Thoracic aorta (tissue), 2 donors: ENCODE measurements at places on chromosomes 4 and X. TPM values are rescaled to one million over a fixed set of nuclear protein-coding genes. Genes with fewer than 3 reads are reported as not detected.

DNA sequence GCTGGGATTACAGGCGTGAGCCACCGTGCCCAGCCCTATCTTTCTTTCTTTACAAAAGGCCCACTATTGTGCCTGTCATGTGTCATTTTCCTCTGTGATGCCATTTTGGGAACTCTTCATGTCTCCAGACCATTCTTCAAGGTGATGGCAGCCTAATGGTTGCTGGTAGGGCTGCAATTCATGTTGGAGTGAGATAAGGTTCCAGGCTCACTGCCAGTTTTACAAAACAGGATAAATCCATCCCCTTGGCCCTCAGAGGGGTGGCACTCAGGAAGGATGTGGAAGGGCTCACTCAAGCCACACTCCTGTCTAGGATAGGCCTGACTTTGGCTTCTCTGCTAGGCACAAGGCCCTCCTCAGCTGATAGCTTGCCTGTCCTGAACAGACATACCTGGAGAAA, 3.8 kb downstream of the TCEAL9 start:
- H3K27me3 ChIP-seq = no peaks in the 10 kb centered on the region
- DNase-seq = no peak

GRCh38 chr4:48976041-48976440, 10.0 kb upstream of the CWH43 start:
- no peak overlapping the region for H3K4me3 ChIP-seq
- no peaks in the 10 kb centered on the region for H3K36me3 ChIP-seq
- no peak overlapping the region for H3K27ac ChIP-seq
- H3K27me3 ChIP-seq = no peaks in the 10 kb centered on the region
- no peak for DNase-seq

Gene CPE
- 458 TPM for total RNA-seq

Gene TMEM185A
- total RNA-seq = 21.5 TPM

- H3K27ac ChIP-seq = no peak overlapping the region
- H3K27me3 ChIP-seq = no peaks in the 10 kb centered on the region
- H3K4me3 ChIP-seq = no peak overlapping the region
These were observed 381.0 kb upstream of the TRAM1L1 start for GRCh38 chr4:117466388-117466787.

- H3K27me3 ChIP-seq = no peaks in the 10 kb centered on the region
- H3K36me3 ChIP-seq = peaks cover 2% of the 10 kb centered on the region
- no peak overlapping the region for H3K27ac ChIP-seq
- peaks cover 10% of the 10 kb centered on the region for H3K4me1 ChIP-seq
These were observed 41.6 kb upstream of the UGDH start for GRCh38 chr4:39568805-39569204.

Gene HSFX1
- 0.54 TPM for total RNA-seq

- no peaks in the 10 kb centered on the region for H3K4me1 ChIP-seq
- no peaks in the 10 kb centered on the region for H3K36me3 ChIP-seq
- H3K4me3 ChIP-seq = no peak overlapping the region
- no peaks in the 10 kb centered on the region for H3K27me3 ChIP-seq
- DNase-seq = no peak
These were observed 1328.0 kb downstream of the FSTL5 start for GRCh38 chr4:160835789-160836188.

Gene DMRTC1
- not detected for total RNA-seq

DNA sequence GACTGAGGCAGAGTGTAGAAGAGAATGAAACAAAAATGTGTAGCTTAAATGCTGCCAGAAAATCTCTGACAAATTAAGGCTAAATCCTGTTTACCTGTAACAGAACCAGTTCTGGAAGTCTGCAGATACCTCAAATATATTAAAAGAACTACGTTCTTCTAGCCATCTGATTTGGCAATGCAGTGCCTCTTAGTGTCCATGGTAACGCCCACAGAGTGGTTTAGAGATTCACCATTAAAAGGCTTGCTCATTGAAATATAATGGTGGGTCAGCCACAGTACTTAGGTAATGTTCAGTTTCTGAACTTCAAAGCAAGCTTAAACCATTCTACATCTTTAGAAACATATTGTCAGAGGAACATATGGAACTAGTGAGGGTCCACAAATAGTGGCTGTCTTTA, 23.2 kb upstream of the LUZP4 start:
- no peaks in the 10 kb centered on the region for H3K36me3 ChIP-seq
- H3K27ac ChIP-seq = no peak overlapping the region
- H3K27me3 ChIP-seq = no peaks in the 10 kb centered on the region
- no peak overlapping the region for H3K4me3 ChIP-seq

DNA sequence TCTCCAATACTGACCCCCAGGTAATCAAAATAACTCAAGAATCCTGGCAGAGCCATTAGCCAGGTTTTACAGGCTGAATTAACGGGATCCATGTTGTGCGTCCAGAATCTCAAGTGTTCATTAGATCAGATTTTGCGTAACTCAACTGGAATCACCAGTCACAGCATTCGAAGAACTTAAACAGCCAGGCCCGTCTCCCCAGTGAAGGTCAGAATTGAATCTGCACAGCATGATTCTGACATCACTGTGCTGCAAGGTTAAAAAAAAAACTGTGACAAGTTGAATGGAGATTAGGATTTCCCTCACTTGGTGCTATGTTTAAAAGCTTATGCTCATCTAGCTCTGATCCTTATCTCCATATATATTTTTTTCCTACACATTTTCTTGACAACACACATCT, 96.1 kb downstream of the ANOS1 start:
- no peak overlapping the region for H3K4me3 ChIP-seq
- no peaks in the 10 kb centered on the region for H3K36me3 ChIP-seq
- H3K4me1 ChIP-seq = no peaks in the 10 kb centered on the region
- no peak overlapping the region for H3K27ac ChIP-seq
- no peaks in the 10 kb centered on the region for H3K27me3 ChIP-seq

- DNase-seq = no peak
- H3K4me3 ChIP-seq = no peak overlapping the region
- no peaks in the 10 kb centered on the region for H3K27me3 ChIP-seq
- H3K4me1 ChIP-seq = peaks cover 44% of the 10 kb centered on the region
- H3K27ac ChIP-seq = no peak overlapping the region
These were observed 50.0 kb downstream of the TET2 start for GRCh38 chr4:105196523-105197145.

Gene FRMPD4
- not detected for total RNA-seq

- DNase-seq = no peak
- H3K4me3 ChIP-seq = no peak overlapping the region
- no peak overlapping the region for H3K27ac ChIP-seq
- no peaks in the 10 kb centered on the region for H3K27me3 ChIP-seq
These were observed 112.5 kb downstream of the PDLIM5 start for GRCh38 chr4:94564252-94564651.

Gene TADA2B
- 24.2 TPM for total RNA-seq

Gene CENPVL2
- not detected for total RNA-seq

DNA sequence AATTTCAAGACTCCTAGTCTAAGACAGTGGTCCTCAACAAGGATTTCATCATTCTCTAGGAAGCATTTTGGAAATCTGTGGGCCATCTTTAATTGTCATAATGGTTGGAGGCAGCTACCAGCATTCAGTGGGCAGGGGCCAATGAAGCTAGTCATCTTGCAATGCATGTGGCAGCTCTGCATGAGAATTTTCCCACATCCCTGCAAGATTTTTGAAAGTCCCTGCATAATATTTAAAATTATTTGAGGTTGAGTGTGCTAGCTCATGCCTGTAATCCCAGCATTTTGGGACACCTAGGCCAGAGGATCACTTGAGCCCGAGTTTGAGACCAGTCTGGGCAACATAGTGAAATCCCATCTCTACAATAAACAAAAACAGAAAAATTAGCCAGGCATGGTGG, 44.0 kb downstream of the PCYT1B start:
- H3K4me1 ChIP-seq = no peaks in the 10 kb centered on the region
- H3K27ac ChIP-seq = no peak overlapping the region
- H3K36me3 ChIP-seq = no peaks in the 10 kb centered on the region
- no peak for DNase-seq
- H3K27me3 ChIP-seq = no peaks in the 10 kb centered on the region
- H3K4me3 ChIP-seq = no peak overlapping the region

Gene CXorf49B
- total RNA-seq = not detected

Gene DOCK11
- total RNA-seq = 30.6 TPM

GRCh38 chr4:87033902-87034301, 99.1 kb downstream of the AFF1 start:
- H3K27me3 ChIP-seq = no peaks in the 10 kb centered on the region
- DNase-seq = no peak
- no peak overlapping the region for H3K4me3 ChIP-seq

- H3K4me1 ChIP-seq = no peaks in the 10 kb centered on the region
- H3K27ac ChIP-seq = no peak overlapping the region
- no peaks in the 10 kb centered on the region for H3K36me3 ChIP-seq
- no peak overlapping the region for H3K4me3 ChIP-seq
These were observed 26.9 kb downstream of the CCNG2 start for GRCh38 chr4:77183777-77184420.

Gene FBXW7
- 31.5 TPM for total RNA-seq

DNA sequence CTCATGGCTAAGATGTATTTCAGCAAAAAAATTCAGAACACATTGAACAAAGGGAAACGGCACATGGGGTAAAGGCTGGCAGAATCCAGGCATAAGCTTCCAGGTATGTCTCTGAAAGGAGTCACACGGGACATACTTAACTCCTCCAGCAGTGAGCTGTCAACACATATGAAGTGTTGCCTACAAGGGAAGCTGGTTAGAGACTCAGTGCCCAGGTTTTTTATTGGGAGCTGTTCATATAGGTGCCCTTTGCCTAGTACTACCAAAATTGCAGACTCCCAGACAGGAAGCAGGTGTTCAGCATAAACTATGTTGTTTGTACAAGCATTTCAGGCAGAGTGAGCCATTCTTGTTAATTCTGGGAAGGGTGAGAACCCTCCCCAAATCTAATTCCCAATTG, 77.4 kb upstream of the PUDP start:
- H3K4me3 ChIP-seq = no peak overlapping the region
- no peak overlapping the region for H3K27ac ChIP-seq
- H3K4me1 ChIP-seq = no peaks in the 10 kb centered on the region
- no peak for DNase-seq

DNA sequence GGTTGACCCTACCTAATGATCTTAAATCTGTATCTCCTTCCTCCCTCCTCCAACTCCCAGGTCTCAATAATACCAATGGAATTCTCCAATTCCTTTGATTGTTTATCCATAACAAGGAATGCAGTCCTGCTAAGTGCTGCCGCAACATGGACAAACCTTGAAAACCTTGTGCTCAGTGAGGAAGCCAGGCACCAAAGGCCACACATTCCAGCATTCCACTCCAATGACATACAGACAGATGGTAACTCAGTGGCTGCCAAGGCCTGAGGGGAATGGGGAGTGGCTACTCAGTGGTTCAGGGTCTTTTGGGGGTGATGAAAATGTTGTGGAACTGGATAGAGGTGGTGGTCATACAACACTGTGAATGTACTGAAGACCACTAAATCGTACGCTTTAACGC, 10.4 kb downstream of the HAUS7 start:
- H3K27ac ChIP-seq = no peak overlapping the region
- no peak overlapping the region for H3K4me3 ChIP-seq
- H3K36me3 ChIP-seq = peaks cover 2% of the 10 kb centered on the region
- H3K27me3 ChIP-seq = no peaks in the 10 kb centered on the region
- no peaks in the 10 kb centered on the region for H3K4me1 ChIP-seq

Gene TMPRSS11F
- not detected for total RNA-seq

DNA sequence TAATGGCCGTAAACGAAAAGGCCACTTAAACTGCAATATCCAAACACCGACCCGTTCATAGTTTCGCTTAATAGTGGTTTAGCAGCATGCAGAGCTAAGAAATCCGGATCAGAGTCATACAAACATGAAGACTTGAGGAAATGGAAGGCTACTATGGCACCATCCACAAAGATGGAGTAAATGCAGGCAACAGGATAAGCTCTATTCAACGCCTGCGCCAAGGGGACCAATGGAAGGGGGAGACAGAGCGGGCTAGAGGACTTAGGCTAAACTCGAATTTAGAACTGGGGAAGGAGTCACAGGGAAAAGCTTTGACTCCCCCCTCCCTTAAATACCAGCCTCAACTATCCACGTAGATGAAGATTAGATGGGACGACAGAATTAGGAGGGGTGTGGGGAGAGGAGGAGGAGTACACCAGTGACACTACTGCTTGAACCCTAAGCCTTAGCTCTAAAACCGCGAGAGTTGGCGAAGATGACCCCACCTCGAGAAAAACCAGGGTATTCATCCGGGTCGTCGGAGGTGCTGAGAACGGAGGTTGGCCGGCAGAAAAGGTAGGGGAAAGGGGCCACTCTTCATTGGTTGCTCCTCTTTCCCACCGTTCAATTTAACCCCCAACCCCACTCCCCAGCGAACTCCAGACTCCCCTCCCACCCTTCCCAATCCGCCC, 3.5 kb downstream of the HUWE1 start:
- no peaks in the 10 kb centered on the region for H3K36me3 ChIP-seq
- H3K27ac ChIP-seq = peak overlapping the region; percentile 85
- H3K27me3 ChIP-seq = no peaks in the 10 kb centered on the region
- H3K4me1 ChIP-seq = peaks cover 8% of the 10 kb centered on the region
- no peak for DNase-seq

Gene KCNIP4
- not detected for total RNA-seq

- DNase-seq = no peak
- H3K36me3 ChIP-seq = no peaks in the 10 kb centered on the region
- no peaks in the 10 kb centered on the region for H3K4me1 ChIP-seq
- no peaks in the 10 kb centered on the region for H3K27me3 ChIP-seq
- no peak overlapping the region for H3K27ac ChIP-seq
- H3K4me3 ChIP-seq = no peak overlapping the region
These were observed 218.9 kb downstream of the OR13H1 start for GRCh38 chrX:131762802-131763234.

DNA sequence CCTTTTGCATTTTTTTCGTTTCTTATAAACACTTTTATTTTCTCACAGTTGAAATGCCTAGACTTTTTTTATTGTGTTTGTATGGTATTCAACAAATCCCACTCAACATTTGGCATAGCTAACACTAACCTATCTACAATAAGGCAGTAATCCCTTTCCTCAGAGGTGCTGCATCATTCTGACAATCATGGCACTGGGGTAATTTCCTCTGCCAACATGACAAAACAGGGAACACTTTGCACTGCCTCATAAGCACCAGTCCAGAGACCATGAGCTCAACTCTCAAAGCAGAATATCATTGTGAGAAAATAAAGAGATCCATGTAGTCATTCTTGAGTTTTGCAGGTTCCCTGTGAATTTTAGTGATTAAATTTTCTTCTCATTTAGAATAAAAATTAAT, 183.8 kb upstream of the INTU start:
- H3K27me3 ChIP-seq = no peaks in the 10 kb centered on the region
- H3K27ac ChIP-seq = no peak overlapping the region
- no peak overlapping the region for H3K4me3 ChIP-seq
- no peaks in the 10 kb centered on the region for H3K4me1 ChIP-seq
- no peak for DNase-seq

GRCh38 chr4:63232058-63232457, 1177.2 kb downstream of the TECRL start:
- no peak for DNase-seq
- no peaks in the 10 kb centered on the region for H3K36me3 ChIP-seq
- H3K27me3 ChIP-seq = no peaks in the 10 kb centered on the region
- H3K4me3 ChIP-seq = no peak overlapping the region
- no peak overlapping the region for H3K27ac ChIP-seq
- H3K4me1 ChIP-seq = no peaks in the 10 kb centered on the region

Gene DTHD1
- total RNA-seq = 0.54 TPM

DNA sequence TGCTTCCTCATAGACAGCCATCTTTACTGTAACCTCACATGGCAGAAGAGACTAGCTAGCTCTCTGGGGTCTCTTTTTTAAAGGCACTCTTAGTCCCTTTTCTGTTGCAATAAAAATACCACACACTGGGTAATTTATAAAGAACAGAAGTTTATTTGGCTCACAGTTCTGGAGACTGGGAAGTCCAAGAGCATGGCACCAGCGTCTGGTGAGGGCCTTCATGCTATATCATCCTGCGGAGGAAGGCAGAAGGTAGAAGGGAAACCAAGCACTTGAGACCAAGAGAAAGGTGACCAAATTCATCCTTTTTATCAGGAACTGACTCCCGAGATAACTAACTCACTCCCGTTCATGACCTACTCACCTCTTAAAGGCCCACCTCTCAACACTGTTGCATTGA, 5.4 kb upstream of the ANXA5 start:
- H3K4me3 ChIP-seq = no peak overlapping the region
- H3K27me3 ChIP-seq = no peaks in the 10 kb centered on the region
- no peak overlapping the region for H3K27ac ChIP-seq
- no peak for DNase-seq
- H3K36me3 ChIP-seq = no peaks in the 10 kb centered on the region
